ENCODE measurements at places on chromosomes 7 and 10. TPM values are rescaled to one million over a fixed set of nuclear protein-coding genes. Genes with fewer than 3 reads are reported as not detected.

DNA sequence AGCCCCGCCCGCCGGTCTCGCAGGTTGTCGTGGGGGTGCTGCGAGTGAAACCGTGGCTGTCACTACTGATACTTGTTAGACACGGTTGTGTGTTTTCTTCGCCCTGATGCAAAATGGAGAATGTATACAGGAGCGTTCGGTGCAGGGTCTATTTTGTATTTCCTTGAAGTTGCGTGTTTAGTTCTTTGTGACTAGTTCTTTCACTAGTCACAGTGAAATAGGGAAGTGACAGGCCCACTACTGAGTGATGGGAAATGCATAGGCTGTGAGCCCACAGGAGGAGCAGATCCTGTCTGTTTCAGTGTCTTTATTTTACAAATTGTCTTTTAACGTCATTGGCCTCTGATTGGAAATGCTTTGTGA, 675 bp downstream of the ABRAXAS2 start:
- no peak for DNase-seq

Gene TWNK
- 6.5 TPM for total RNA-seq

DNA sequence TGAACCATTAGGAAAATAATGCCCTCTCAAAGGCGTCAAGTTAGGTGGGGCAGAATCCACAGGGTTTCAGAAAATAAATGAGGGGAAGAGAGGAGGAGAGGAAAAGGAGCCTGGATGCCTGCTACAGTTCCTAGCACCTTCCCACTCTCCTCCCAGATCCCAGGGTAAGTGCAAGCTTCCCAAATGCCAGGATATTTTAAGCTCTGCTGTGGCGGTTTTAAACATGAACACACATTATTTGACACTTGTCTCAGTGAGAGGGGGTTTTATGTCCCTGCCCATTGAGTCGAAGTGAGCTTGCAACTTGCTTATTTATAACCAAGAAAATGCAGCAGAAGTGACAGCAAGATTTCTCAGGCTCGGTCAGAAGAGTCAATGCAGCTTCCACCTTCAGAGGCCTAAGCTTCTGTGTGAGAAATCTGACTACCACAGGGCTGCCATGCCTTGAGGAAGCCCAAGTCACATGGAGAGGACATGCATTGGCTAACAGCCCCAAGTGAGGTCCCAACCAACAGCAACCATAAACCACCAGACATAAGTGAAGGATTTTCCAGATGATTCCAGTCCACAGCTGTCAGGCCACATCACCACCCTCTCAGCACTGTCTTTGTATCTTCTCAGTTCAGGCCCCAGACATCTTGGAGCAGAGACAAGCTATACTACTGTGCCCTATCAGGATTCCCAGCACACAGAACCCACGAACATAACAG, 17.9 kb upstream of the BMPER start:
- no peak for DNase-seq

Gene NEUROG3
- total RNA-seq: 0.60 TPM

- no peak for DNase-seq
Observed at GRCh38 chr7:106418526-106418925, 133.7 kb upstream of the NAMPT start.

GRCh38 chr10:98924526-98924925, 311.1 kb downstream of the HPSE2 start:
- no peak for DNase-seq

Gene NEBL
- total RNA-seq: 20.5 TPM

- no peak for DNase-seq
Observed at GRCh38 chr10:13340626-13341376, 7.3 kb downstream of the SEPHS1 start.

- no peak for DNase-seq
Observed at GRCh38 chr7:156675721-156676120, 35.1 kb downstream of the RNF32 start.

Gene VSTM2A
- total RNA-seq: not detected

- no peak for DNase-seq
Observed at GRCh38 chr7:123594813-123595241, 6.8 kb upstream of the ASB15 start.

- no peak for DNase-seq
Observed at GRCh38 chr10:116403740-116404250, 23.9 kb upstream of the PNLIPRP3 start.

Gene PRKG1
- 36.4 TPM for total RNA-seq

GRCh38 chr10:7199152-7199760, 211.6 kb downstream of the SFMBT2 start:
- no peak for DNase-seq

GRCh38 chr7:27031289-27032172, 64.3 kb downstream of the HOXA1 start:
- no peak for DNase-seq

Data from omental fat pad (tissue), 4 donors.